ENCODE measurements at places on chromosomes 3 and 15.
A peak's percentile ranks its signal among the peaks of the same experiment; 100 is the strongest.

GRCh38 chr3:56819016-56819809 is 17.5 kb upstream of the ARHGEF3 start:
- peak; percentile 60 for DNase-seq

DNA sequence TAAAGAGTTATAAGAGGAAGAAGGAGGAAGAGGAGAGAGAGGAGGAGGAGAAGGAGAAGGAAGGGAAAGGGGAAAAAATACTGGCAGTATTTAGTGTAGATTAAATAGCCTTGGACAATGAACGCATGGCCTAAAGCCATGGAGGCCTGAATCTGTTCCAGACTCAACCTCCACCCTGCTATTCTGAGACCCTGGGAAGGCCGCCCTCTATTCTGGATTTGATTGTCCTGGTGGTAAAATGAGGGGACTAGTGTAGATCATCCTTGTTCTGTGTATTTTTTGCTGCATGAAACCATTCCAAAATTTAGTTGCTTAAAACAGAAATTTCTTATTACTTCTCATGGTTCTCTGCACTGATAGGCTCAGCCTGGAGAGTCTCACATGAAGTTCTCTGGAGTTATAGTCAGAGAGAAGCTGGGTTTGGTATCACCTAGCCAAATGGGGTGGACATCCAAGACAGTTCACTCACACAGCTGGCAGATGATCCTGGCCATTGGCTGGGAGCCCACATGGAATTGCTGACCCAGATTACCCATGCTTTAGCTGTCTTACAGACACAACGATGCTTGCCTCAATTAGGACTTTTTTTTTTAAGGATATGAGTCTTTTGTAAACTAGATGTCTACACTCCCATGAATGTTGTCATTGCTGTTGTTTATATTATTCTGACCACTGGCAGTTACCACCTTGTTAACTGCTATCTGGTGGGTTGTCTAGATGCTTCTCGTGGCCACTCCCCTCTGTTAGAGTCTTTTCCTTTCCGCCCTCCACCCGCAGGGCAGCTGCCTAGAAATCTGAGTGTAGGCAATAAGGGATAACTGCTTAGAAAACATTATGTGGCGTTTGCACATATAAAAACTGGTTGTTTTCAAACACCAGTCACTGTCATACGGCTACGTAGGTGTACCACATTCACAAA is 149.9 kb downstream of the SST start:
- DNase-seq, result no peak

- peak; percentile 65 for DNase-seq
Observed at GRCh38 chr3:157532529-157533297, 29.5 kb upstream of the VEPH1 start.

DNA sequence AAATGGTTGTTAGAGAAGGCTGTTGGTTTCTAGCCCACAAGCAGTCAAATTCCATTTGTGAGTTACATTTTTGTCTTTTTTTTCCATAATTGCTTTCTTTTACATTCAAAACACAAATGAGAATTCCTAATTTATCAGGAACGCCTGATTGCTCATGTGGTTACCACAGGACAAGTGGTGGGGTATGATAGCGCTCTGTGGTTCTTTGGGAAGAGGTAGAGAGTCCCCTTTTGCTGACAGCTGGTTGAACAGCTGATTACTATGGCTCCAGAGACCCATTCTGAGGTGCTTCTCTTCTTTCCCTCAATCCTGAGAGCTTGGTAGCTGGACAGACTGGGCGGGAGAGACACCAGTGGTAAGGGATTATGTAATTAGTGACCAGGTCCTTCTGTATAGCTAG is 24.4 kb downstream of the CNOT10 start:
- no peak for DNase-seq

DNA sequence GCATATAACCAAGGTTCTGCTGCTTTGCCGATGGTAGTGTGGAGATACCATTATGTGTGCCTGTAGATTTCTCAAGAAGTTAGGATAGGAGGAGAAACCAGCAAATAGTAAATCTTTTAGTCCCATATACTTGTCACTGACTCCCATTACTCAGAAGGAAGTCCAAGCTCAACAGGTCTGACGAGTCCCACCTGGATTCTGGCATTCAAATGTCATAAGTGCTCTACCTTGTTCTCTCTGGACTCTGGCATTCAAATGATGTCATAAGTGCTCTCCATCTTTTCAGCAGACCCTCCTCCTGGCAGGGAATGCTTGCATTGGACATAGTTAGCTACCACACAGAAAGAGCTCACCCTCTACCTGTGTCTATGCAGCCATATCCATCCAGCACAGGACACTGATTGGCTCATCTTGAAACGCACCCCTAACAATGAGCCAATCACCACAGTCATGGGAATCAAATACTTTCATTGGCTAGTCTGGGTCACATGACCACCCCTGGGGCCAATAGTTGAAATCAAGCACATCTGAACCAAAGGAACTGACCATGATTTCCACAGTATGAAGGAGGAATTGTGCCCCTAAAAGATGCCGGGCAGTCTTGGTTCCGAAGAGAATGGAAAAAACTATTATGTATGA is 205.0 kb upstream of the ADAMTS9 start:
- no peak for DNase-seq

DNA sequence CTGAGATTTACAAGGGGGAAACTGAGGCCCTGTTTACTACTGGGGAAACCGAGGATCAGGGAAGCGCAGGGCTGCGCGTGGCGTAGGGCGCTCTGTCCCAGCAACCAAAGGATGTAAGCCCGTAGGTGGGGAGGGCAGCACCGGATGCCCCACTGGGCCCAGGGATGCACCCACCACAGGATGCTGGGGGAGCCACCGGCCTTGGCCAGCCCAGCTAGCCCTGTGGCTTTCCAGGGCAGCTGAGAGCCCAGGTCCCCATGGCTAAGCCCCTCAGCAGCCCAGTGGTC is 33.4 kb downstream of the RPN1 start:
- DNase-seq, result no peak

DNA sequence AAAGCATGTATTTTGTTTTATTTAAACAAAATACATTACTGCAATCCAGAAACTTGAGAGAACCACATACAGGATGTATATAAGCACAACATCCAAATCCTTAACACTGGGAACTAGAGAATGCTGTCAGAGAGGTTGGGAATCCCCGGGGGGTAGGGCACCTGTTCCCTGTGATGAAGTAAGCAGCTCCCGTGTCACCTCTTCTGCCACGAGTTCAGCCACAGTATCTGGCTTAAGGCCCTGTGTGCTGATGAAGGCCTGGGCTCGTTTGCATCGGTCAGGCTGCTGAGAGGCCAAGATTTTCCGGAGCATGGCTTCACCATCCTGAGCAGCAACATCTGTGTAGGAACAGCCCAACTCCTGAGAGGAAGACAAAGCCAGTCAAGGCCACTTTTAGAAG is 36.4 kb downstream of the EIF3J start:
- no peak for DNase-seq

DNA sequence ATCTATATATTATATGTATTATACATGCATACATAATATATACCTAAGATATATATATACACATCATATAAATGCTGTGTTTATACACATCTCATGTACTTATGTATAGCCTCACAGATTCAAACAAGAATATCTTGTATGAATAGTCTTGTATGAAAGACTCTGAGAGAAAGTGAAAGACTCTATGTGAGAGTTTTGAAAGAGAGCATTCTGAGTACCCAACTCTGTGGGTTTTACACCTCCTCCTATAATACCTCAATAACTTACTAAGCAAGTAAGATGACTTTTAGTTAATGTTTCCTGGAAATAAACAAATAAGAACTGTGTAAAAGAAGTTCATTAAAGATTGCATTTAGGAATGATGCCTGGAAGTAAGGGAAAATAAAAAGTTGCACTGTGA is 108.1 kb upstream of the GMNC start:
- no peak for DNase-seq

- DNase-seq, result no peak
Observed at GRCh38 chr15:95973566-95974256, 356.8 kb upstream of the NR2F2 start.

DNA sequence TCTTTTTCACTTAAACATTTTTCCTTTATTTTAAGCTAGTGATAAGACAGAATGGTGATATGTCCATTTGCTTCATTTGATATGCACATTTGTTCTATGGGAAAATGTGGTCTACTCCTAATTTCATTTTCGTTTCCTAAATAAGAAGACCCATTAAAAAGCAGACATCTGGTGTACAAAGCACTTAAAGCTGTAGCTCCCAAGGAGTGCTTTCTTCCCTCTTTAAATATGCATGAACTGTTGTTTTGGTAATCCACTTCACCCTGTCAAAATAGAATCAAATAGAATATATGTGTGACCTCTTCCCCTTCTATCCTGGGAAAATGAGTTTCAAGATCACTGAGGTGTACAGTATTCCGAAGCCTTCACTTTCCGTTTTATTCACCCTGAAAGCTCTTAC is 182.8 kb downstream of the ROBO2 start:
- no peak for DNase-seq

DNA sequence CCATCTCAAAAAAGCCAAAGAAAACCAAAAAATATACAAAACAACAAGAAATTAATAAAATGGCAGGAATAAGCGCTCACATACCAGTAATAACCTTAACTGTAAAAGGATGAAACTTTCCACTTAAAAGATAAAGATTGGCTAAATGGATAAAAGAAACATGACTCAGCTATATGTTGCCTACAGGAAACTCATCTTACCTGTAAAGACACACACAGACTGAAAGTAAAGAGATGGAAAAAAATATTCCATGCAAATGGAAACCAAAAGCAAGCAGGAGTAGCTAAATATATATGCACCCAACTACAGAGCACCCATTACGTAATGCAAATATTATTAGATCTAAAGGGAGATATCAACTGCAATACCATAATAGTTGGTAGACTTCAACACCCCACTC is 49.7 kb downstream of the ADAM10 start:
- no peak for DNase-seq

Measured in DMS153 (cell line).